Hematopoietic multipotent progenitor cell treated with erythropoietin and hydrocortisone succinate and interleukin-3 and kit ligand, for 15 days (in vitro differentiated cells): ENCODE measurements at places on chromosomes 13 and 19.

- DNase-seq = no peak
Measured at GRCh38 chr13:92463134-92463533, 763.5 kb upstream of the GPC6 start.

DNA sequence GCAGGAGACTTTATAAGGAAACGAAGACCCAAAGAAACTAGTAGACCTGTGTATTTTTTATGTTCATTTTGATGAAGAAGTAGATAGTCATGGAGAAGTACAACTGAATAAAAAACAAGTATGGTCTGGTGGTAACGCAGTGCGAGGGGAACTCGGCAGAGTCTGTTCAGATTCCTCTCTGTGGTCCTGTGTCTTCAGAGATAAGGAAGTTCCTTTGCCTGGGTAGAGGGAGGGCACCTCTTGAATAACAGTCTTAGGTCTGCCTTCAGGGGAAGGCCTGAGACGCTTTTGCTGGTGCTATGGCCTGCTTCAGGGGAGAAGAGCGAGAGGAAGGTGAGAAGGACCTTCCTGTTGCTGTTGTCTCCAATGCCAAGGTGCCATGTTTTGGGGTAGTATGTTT is 25.9 kb upstream of the SLC46A3 start:
- DNase-seq = no peak

DNA sequence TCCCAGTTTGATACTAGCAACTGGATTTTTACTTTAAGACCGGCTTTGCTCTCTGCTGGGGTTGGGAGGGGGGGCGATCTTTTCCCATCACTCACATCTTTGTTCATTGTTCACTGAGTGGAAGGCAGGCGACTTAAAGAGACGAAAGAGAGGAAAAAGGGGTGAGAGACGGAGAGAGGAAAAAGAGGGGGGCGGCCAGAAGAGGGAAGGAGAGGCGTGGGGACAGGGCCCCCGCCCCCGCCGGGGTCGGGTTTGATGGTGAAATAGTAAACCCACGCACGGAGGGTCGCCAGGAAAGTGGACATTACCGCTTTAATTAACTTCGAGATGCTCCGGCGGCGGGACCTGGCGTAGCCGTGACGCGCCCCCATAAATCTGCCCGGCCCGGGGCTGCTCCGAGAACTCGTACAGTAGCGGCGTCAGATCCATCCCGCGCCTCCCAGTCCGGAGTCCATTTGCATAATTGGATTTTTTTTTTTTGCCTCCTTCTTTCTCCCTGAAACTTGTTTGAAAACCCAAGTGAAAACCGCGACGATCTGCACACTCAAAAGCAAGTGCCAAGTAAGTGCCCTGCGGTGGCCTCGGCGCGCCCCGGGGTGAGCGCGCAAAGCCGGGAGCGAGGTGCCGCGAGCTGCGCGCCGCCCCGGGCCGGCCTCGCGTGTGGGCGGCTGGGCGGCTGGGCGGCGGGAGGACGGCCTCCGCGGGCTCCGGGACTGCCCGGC is 143.9 kb upstream of the ZNF536 start:
- no peak for DNase-seq

DNA sequence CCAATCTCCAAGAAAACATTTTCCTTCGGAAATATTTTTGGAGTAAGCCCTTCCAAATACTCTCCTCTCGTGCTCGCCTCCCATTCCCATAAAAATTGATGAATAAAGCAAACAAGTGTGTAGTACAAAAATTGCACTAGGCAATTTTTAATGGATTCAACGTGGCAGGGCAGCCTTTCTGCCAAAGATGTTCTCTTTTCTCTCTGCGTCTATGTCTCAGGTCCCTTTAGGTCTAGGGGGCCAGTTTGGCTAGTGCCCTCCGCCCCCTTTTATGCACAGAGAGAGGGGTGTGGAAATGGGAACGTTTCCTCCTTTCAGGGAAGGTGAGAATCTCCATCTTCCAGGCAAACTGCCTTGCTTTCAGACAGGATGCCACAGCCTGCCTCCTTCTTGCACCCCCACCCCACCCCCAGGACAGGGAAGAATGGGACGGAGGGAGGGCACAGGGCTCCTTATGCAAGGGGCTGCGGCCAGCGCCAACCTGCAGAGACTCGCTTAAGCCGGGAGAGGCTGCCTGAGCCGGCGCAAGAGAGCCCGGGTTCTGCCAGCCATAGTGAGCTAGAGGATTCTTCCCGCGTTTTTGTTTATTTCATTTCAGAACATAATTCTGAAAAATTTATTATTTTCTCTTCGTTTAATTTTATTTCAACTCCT is 2.7 kb upstream of the ZIC2 start:
- DNase-seq = no peak
